ENCODE measurements at places on chromosomes 2 and 18. TPM values are rescaled to one million over a fixed set of nuclear protein-coding genes. Genes with fewer than 3 reads are reported as not detected.

Gene HOXD13
- 20.7 TPM for total RNA-seq

Gene UGT1A8
- total RNA-seq = 15.1 TPM

Gene TP53I3
- total RNA-seq = 17.6 TPM

Gene MPHOSPH10
- total RNA-seq = 41.9 TPM

Gene PRSS56
- total RNA-seq = not detected

Gene PLEKHM3
- 6.4 TPM for total RNA-seq

Measured in Daoy (cell line).